Activated naive CD4-positive, alpha-beta T cell treated with anti-CD3 and anti-CD28 coated beads, Interleukin-2, amount 10 ng/mL, durations not matched to agents 5 hours and 36 hours (primary cell): ENCODE measurements at places on chromosomes 12 and 14. TPM values are rescaled to one million over a fixed set of nuclear protein-coding genes. Genes with fewer than 3 reads are reported as not detected.

The CAPZA3 gene
- total RNA-seq: not detected

The P2RX2 gene
- total RNA-seq: not detected

The KRT72 gene
- total RNA-seq: 5.4 TPM

The KRT75 gene
- total RNA-seq: not detected

The NRXN3 gene
- total RNA-seq: not detected

The RASAL1 gene
- total RNA-seq: 0.38 TPM

The PWP1 gene
- 35.7 TPM for total RNA-seq

The MYF6 gene
- not detected for total RNA-seq

The USP44 gene
- 4.2 TPM for total RNA-seq

The SLC17A8 gene
- not detected for total RNA-seq
